ENCODE measurements at places on chromosomes 1 and 21.

DNA sequence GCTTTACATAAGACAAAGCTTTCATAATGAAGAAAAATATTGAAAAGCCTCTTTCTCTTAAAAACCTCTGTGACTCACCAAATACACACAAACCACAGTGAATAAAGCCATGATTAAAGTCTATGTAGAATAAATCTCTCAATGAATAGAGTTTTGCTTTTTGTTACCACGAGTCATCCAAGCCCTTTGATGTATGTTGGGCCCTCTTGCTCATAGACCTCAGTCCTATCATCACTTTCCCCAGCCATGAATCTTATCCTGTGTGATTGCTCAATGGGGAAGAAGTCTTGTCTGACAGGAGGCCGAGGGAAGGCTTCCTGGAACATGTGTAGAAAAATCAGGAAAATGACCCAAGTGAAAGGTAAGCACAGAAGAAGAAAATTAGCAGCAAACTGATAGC lies 60.8 kb downstream of the NGF start:
- DNase-seq: no peak

DNA sequence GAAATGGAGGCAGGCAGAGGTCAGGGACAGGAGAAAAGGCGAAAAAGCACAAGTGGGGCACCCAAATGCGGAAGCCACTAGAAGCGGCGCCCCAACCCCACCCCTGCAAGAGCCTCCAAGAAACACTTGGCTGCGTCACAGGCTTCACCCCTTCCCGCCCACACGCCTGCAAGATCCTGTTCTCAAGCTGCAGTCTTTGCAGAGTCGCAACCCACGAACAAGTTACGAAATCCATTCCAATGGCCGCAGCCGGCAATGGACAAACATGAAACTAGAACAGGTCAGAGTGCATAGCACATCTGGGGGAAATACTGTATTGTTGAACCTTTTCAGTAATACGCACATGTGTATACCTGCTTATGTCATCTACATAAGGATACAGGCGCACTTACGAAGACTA lies 103.6 kb downstream of the PSMG1 start:
- no peak for DNase-seq

GRCh38 chr21:36420571-36421339 lies 35.6 kb downstream of the CHAF1B start:
- DNase-seq: no peak

DNA sequence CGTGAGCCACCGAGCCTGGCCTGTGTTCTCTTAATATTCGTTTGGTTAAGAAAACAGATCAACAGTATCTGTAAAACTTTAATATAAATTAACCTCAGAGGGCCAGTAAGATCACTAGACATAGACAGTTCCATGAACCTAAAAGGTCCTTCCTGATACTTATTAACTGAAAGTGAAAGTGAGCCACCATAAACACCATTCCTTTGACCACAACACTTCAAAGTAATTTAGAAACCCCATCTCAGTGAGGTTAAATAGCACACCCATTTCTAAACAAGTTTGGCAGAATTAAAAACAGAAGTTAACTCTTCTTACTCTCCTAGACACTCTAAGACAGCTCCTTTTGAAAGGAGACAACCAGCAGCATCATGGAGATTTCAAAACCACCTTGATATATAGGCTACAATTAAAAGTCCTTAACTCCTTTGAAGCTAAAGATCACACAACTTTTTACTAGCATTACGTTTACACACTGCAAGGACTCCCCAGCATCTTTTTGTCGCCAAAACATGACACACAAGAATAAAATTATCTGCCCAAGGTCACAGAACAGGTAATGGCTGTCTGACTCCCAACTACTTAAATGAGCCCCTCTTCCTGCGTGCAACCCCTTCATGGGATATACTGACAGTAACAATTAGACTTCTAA lies 2.2 kb downstream of the RNF19B start:
- DNase-seq: no peak

- no peak for DNase-seq
Observed at GRCh38 chr1:143699115-143699514, 272.7 kb downstream of the FAM72C start.

DNA sequence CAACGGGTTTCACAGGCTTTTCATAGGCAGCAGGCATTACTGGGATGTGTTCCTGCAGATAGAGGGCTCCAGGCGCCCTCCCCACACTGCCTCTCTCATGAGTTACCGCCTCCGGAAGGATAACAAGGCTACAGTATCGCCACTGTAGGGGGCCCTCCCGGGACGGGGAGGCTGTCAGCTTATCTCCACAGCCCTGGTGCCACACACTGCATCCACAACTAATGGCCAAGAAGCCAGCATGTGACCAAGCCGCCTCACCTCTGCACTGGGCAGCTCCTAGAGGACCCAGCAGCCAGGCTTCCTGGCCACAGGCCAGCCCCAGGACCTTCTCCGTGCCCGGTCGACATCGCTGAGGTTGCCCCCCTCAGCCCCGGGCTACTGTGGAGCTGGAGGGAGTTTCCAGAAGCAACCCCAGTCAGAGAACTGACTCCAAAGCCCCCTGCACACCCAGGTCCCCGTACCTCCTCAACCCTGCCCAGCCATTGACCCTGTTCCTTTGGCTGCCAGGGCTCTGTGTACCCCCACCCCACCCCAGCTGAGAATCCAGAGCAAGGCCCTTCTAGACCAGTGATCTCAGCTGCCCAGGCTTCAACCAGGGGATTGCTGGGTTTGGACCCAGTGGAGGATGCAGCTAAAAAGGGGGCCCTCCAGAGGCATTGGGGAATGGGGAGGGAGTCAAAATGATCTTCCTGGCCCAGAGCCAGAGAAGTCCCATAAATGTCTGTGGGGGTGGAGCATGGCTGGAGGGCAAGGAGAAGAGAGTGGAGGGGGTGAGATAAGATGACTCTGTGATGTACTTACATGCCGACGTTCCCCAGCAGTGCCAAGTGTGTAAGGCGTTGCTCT lies 45.0 kb downstream of the NEK2 start:
- DNase-seq: no peak

GRCh38 chr21:32958288-32959002 lies 67.3 kb upstream of the OLIG2 start:
- no peak for DNase-seq

DNA sequence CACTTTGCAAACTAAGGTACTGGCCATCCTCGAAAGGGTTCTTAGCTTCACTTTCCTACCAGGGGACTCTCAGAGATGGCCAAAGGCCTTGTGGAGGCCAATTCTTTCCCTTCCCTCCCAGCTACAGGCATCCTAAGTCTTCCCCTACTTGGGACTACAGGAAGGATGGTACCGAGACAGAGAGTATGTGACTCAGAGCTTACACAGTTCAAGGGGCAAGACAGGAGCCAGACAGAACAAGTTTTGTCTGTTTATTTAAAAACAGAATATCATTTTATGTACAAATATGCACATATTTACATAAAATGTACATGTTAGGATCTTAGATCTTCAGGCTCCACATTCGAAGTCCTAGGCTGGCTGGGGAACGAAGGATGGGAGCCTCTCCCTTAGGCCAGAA lies 1.1 kb upstream of the ARHGAP30 start:
- no peak for DNase-seq

DNA sequence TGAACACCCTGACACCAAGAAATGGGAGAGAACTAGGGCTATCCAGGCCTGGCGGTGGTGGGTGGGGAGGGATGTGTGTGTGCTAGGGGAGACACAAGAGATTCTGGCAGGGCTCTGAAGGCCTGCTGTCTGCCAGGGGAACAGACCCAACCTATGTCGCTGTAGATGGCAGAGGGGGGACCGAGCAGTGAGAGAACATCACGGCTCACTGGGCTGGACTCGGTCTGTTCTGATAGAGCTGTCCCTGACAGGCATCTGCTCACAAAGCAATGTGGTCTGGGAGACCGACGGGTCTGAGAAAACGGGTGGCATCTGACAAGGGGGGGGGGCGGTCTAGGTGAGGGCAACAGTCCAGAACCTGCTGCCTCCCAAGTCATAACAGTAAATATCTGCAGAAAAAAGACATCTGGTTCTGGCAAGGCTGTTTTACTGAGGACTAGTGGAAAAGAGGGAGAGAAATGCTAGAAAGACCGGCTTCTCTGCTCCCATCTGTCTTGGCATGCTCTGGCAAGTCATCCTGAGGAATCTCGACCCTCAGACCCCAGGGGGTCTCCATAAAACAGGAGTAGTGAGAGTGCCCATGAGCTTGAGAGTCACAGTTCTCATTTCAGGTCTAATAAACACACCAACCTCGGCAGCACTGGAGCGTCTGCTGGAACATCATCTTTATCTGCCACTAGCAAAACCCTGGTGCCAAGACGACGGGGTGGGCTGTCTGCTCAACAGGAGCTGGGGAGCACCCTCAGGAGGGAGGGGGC lies 36.5 kb downstream of the SLC66A1 start:
- no peak for DNase-seq

- no peak for DNase-seq
Observed at GRCh38 chr1:77406661-77407060, 124.8 kb downstream of the AK5 start.

DNA sequence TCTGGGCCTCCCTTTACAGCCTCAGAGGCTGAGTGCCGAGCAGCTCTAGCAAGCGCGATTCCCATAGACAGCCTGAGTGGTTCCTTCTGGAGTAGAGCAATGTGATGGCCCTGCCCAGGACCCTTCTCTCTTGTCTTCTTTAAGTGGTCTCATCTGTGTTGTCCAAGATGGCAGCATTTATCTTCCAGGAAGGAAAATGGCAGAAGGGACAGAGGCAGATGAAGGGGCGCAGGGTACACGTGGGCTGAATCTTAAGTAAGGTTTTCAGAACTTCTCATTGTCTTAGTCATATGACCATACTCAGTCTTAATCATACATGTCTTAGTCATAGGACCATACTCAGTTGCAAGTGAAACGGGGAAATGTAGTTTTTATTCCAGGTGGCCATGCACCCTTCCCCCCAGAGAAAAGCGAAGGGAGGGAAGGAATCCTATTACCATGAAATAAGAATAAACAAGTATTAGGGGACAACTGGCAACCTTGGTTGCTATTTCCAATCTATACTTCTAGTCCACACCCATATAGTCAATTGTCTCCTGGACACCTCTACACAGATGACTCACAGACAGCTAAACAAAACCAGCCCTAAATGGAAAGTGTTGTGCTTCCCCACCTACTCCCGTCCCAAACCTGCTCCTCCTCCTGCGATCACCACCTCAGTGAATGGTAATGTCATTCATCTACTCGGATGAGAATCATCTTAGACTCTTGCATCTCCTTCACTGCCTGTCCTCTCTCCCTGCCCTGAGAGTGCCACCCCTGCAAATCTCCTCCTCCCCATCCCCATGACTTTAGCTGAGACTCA lies 13.3 kb downstream of the OVAAL start:
- DNase-seq: no peak

GRCh38 chr21:17775431-17776126 lies 43.6 kb downstream of the C21orf91 start:
- peak; percentile 68 for DNase-seq

- DNase-seq: no peak
Observed at GRCh38 chr1:204186597-204186996, 9.7 kb downstream of the KISS1 start.

DNA sequence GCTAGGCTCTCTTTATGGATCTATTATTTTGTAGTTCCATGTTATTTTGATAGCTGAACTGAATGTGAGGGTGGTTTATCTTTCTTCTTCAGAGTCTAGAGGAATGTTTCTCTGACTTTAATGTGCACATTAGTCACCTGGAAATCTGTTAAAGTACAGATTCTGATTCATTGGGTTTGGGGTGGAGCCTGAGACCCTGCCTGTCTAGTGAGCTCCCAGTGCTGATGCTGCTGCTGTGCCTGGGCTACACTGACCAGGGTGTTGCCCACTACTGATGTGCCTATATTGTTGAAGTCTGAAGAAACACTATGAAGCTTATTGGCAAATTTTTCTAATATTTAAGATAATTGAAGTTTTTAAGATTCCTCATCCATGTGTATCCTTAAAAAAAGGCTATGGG lies 35.9 kb downstream of the CD46 start:
- no peak for DNase-seq

DNA sequence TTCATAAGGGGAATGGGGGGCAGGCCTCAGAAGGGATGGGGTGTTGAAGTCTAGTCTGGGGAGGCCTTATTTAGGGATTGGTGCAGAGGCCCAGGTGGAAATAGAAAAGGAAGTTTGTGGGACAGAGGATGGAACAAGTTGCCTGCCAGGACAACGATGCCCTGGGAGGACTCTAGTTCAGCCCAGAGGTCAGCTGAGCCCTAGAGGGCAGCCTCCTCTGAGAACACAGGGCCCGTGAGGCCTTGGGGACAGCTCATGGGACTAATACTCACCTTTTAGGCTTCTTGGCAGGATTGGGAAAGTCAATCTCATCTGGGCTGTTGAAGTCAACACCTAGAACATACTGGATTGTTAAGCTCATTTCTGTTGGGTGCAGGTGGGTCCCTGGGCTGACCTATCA lies 43.0 kb downstream of the LHX4 start:
- no peak for DNase-seq

GRCh38 chr1:161945306-161946060 lies 78.2 kb downstream of the OLFML2B start:
- no peak for DNase-seq

GRCh38 chr1:18608534-18608933 lies 22.1 kb upstream of the PAX7 start:
- no peak for DNase-seq

DNA sequence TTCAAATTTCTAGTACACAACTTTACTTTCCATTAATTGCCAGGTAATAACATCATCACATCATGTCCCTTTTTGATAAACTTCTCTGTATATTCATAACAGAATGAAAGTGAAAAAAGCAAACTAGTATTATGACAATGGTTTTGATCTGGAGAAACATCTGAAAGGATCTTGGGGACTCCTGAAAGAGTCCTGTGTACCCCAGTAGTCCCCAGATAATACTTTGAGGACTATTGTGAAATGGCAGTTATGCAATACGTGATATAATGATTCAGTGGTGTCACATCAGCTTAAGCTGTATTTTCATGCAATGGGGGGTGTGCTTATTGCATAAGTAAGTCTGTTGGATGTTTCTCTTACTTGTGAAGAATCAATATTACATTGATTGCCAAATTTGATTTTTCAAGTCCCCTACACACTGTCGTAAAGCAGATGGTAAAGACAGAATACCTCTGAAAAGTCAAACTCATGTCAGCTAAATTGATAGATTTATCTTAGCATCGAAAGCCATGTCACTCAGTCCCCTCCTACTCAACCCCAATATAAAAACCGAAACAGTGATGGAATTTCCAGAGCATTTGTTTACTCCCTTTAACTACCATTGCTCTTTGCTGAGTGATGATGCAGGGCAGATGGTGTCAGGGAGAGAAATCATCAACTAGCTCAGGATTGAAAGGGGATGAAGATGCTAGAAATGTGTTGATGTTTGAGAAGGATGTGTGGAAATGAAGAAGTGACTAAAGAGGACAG lies 146.7 kb upstream of the C1orf105 start:
- DNase-seq: no peak

DNA sequence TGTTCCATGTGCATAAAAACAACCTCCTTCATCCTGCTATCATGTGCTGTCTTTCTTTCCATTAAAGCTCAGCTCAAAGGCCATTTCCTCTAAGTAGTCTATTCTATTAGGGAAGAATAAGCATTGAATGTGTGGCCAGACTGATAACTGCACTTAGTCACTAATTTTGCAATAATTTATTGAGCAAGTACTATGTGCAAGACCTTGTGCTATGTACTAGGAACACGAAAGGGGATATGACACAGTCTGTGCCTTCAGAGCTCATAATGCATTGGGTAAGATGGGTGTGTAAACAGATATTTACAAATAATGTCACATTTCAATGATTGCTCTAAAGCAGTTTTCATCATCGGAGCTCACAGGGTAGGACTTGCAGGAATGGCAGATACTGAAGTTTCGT lies 54.2 kb downstream of the NMNAT2 start:
- no peak for DNase-seq
